ENCODE measurements at places on chromosomes 12 and 14. TPM values are rescaled to one million over a fixed set of nuclear protein-coding genes. Genes with fewer than 3 reads are reported as not detected.

The NR2C1 gene
- total RNA-seq: 28.5 TPM

The PLBD1 gene
- total RNA-seq: not detected

The GNB3 gene
- 0.39 TPM for total RNA-seq

The ANAPC5 gene
- total RNA-seq: 136 TPM

The CNTN1 gene
- not detected for total RNA-seq

The CLEC4D gene
- not detected for total RNA-seq

The METTL1 gene
- 34.8 TPM for total RNA-seq

The FSCB gene
- not detected for total RNA-seq

The ANKRD33 gene
- not detected for total RNA-seq

The SPX gene
- total RNA-seq: 0.52 TPM

The BRF1 gene
- 40.6 TPM for total RNA-seq

The POTEG gene
- total RNA-seq: not detected

The GAS2L3 gene
- total RNA-seq: 5.0 TPM

The KIF5A gene
- total RNA-seq: 1.3 TPM

The CRY1 gene
- 11.8 TPM for total RNA-seq

The SMIM41 gene
- total RNA-seq: not detected

The ZNF740 gene
- 39.6 TPM for total RNA-seq

The SIX4 gene
- 0.82 TPM for total RNA-seq

The TPH2 gene
- not detected for total RNA-seq

The GPR135 gene
- 1.9 TPM for total RNA-seq

The LRR1 gene
- 48.7 TPM for total RNA-seq

The SRRM4 gene
- total RNA-seq: not detected

The IAPP gene
- not detected for total RNA-seq

The YARS2 gene
- total RNA-seq: 19.0 TPM

The ETFRF1 gene
- 9.3 TPM for total RNA-seq

The DYNC1H1 gene
- total RNA-seq: 280 TPM
